ENCODE measurements at places on chromosomes 4 and X. TPM values are rescaled to one million over a fixed set of nuclear protein-coding genes. Genes with fewer than 3 reads are reported as not detected.

DNA sequence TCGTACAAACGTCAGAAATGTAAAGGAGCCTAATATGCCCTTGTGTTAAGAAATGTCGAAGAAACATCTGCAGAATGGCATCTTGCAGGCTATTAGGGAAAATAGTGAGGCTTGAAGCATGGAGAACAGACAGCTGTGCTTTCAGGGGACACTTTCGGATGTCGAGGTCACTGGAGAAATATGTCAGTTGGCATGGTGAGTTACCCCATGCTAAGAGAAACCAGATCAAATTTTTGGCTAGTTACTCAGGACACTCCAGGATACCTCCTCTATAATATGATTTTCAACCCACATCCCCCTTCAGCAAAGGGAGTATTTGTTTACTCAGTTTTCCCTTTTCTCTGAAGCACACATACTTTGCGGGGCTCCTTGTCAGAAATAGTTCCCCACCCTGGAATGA, 171.4 kb downstream of the GPC3 start:
- DNase-seq: no peak

DNA sequence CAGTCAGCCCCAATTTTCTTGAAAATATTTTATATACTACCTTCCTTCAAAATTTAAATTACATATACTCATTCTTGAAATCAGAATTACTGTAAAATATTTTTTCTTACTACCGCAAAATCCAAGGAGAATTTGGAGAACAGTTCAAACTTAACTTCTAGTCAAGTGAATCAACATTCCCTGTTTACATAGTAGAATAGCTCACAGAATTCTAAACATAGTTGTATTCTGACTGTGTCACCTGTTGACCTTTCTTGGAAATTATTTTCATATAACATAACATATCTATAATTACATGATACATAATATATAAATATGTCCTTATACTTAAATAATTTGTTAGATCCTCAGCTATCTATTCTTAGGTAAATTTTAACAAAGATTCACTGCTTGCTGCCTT, 31.0 kb upstream of the FGF5 start:
- DNase-seq: no peak

- no peak for DNase-seq
Measured at GRCh38 chrX:130485870-130486269, 84.1 kb downstream of the RBMX2 start.

DNA sequence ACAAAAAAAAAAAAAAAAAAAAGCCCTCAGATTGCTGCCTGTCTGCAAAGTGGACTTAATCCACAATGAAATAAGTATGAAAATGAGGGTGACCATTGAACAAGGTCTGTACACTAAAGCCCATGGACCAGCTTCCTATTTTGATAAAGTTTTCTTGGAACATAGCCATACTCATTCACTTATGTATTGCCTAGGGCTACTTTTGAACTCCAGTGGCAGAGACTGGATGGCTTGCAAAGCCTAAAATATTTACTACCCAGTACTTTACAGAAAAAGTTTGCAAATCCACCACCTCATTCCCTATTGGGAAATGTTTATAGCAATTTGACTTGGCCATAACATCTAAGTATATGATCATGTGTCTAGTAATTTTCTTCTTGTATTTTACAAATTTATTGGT, 481.7 kb downstream of the NAF1 start:
- no peak for DNase-seq

- no peak for DNase-seq
Measured at GRCh38 chr4:109026588-109026987, 263.7 kb upstream of the ETNPPL start.

DNA sequence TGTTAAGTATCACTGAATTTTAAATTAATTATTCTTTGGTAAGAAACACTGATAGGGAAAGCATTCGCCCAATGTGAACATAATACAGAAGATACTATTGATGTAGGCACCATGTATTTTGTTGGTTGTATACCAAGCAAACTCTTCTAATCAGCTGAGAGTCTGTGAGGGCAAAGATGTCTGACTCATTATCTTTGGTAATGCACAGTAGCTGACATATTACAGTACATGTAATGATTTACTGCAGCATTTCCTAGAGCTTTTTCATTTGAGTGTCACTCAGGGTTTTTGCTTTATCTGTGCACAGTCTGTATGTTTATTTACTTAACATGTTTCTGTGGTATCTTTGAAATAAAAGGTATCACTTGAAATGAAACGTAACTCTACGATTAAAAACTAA, 49.2 kb downstream of the CENPVL3 start:
- no peak for DNase-seq

DNA sequence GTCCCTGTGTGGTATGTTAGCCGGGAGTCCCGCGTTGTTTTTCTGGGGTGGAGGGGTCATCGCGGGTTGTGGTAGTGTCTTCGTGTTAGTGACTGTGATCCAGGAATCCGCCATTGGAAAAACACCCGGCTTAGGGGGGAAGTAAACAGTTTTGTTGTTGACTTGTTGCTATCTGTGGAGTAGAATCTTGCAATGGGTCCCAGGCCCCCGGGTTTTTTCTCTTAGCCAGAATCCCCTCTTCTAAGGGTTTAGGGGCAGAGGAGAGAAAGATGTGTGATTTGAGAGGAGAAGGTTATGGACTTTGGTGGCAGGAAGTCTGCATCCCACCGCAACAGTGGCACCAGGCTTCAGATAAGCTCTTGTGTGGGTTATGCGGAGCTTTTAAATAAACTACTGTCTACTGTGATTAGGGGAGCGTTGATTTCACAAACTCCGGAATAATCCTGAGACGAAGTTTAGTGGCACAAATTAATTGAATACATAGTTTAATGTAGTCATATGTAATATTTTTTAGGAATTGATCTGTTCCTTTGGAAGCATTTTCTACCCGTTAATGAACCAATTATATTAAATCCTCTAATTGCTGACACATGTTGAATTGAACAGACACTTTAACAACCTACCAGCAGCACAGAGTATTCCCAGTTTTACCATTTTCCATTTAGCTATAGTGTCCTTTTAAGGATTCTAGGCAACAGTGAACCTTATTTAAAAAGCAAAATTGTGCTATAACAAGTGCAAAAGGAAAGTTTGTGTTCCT, 1.4 kb downstream of the DDX3X start:
- DNase-seq: no peak

DNA sequence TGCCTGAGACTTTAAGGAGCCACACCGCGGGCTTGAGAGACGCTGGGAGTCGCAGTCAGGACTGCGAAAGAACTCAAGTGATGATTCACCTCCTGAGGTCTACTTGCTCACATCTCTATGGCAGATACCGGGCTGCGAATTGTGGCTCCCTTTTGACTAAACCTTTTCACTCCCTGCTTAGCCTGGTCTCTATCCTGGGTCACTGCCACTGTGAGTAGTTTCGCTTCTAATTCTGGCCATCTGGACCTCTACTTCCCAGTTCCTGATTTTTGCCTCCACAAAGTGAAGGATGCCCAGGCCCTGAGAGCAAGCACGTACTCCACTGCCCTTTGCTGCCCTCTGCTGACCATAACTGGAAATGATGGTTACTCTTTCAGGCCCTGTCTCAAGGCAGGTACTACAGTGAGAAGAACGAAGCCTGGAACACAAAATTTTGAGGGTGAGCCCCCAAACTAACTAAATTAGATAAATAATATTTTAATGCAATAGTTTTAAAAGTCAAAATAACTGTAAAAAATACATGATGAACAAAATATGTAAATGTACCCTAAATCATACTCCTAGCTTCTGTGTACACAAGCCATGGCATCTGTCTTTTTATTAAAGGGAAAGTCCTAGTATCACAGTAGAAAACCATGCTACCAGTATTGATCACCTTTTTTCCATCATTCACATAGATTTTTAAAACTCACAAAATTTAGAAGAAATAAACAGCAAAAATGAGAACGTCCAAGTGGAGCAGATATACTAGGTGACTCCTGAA, 16.7 kb downstream of the MAD2L1 start:
- DNase-seq: peak; percentile 88

- DNase-seq: peak; percentile 23
Measured at GRCh38 chrX:619451-619811, 11.2 kb upstream of the SHOX start.

DNA sequence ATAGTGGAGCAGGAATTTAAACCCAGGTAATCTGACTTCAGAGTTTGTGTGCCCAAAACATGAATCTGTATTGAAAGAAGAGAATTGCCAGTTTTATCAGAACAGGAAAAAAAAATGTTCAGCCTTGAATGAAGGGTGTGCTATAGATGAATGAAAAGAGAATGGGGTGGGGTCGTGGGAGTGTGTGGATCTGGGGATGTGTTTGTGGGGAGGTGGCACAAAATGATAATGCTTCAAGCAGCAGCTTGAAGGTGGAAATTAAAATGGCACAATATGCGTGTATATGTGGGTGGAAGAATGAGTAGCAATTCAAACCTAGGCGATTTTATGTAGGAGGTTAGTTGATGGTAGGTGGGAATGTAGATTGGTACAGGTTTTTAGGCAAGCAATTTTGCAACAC, 122.2 kb downstream of the IL1RAPL1 start:
- DNase-seq: no peak

- no peak for DNase-seq
Measured at GRCh38 chr4:98113012-98113411, 30.3 kb downstream of the STPG2 start.

DNA sequence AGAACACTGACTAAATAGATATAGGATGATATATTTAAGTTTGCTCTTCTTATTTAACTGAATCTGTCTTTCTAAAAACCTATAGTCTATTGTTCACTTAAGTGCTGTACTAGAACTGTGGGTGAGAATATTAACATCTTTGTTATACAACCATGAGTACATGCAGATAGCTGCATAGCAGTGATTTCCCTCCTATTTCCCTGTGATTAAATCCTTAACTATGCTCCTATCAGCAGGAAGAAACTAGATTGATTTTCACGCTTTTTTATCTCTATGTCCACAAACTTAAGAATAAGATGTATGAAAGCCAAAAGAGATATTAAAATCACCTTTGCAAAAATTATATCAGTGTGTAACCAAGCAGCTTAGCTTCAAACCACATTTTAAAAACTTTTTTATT, 11.3 kb upstream of the UGT2A3 start:
- DNase-seq: no peak

DNA sequence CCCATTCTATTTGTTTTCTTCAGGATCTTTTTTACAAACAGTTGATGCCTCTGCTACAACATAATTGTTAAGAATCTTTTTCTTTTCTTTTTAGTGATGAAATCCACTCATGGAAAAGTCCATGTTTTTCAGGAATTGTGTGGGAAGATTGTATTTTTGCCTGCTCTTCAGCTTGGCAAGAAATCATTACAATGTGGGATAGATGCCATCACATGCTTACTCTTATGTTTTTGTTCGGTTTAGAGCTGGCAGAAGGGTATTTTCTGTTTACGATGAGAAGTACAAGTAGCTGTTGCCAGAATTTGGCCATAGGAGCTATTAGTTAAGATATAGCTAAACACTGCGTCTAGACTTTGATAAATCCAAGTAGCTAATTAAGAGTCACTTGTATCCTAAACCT, 2585.3 kb downstream of the ARAP2 start:
- DNase-seq: no peak

DNA sequence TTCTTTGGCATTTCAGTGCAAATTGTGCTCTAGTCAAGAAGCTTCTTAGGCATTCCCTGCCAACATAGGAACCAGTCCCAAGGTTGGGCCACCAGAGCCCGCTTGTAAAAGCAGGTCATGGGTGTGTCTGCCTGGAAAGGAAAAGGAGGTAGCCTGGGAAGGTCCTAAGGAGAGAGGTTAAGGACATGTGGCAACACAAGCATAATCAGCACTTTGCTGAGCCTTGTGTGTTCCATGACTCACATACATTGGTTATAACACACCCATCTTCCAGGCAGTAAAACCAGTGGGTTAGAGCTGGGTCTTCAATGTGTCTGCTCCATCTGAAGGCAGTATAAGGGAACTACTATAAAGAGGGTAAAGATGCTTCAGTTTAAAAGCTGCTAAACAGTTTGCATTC, 165.0 kb downstream of the FHIP1A start:
- no peak for DNase-seq

GRCh38 chrX:119529345-119530276, 35.6 kb downstream of the STEEP1 start:
- DNase-seq: no peak

- no peak for DNase-seq
Measured at GRCh38 chrX:9935436-9935835, 31.7 kb upstream of the CLDN34 start.

GRCh38 chrX:152943826-152944225, 46.0 kb downstream of the ZNF185 start:
- DNase-seq: no peak

- no peak for DNase-seq
Measured at GRCh38 chr4:24519649-24520048, 64.7 kb downstream of the DHX15 start.

GRCh38 chrX:101619364-101619763, 1.6 kb upstream of the ARMCX6 start:
- DNase-seq: no peak

- no peak for DNase-seq
Measured at GRCh38 chrX:40314070-40314469, 216.3 kb upstream of the BCOR start.

GRCh38 chrX:65596270-65597034, 61.9 kb upstream of the LAS1L start:
- DNase-seq: no peak

GRCh38 chrX:18941896-18942295, 42.0 kb downstream of the PHKA2 start:
- DNase-seq: no peak

- no peak for DNase-seq
Measured at GRCh38 chr4:46491455-46491854, 101.5 kb upstream of the GABRA2 start.

- DNase-seq: no peak
Measured at GRCh38 chrX:16137416-16138107, 14.2 kb downstream of the GRPR start.

- no peak for DNase-seq
Measured at GRCh38 chr4:13535118-13535517, 9.2 kb downstream of the NKX3-2 start.

Gene ARHGAP24
- 11.2 TPM for total RNA-seq

Gene NWD2
- total RNA-seq: 0.36 TPM

Gene FAAH2
- total RNA-seq: 9.1 TPM

Gene CTAG2
- not detected for total RNA-seq

Gene CYSLTR1
- 3.8 TPM for total RNA-seq

Gene ARMCX4
- 29.8 TPM for total RNA-seq

Gene XAGE1A
- total RNA-seq: not detected

Gene GAGE12F
- total RNA-seq: not detected

Gene CDX4
- total RNA-seq: not detected

Gene TLR1
- 4.0 TPM for total RNA-seq

Gene TNMD
- not detected for total RNA-seq

Gene ETDA
- not detected for total RNA-seq

Gene DCLK2
- total RNA-seq: 9.6 TPM

Gene NLRP2B
- total RNA-seq: 0.16 TPM

Gene SSX4B
- total RNA-seq: not detected

Measured in ureter (tissue), 1 donor.